Activated naive CD8-positive, alpha-beta T cell treated with anti-CD3 and anti-CD28 coated beads for 36 hours (primary cell): ENCODE measurements at places on chromosomes 2 and 18.

GRCh38 chr2:222494104-222494739 lies 69.9 kb downstream of the SGPP2 start:
- DNase-seq, result no peak

DNA sequence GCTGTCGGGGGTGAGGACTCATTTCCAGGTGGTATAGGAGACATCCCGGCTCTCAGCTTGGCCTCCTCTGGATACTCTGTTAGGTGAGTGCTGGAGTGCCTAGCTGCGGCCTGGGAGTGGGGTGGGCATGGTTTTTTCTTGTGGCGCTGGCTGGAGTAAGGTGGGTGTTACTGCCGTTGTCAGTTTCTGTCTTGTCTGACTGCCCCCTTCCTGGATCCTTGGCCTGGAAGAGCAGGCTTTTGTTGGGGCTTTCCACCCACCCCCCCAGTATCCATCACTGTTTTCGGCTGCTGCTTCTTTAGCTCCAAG lies 69.2 kb downstream of the DGKD start:
- no peak for DNase-seq

- no peak for DNase-seq
Measured at GRCh38 chr2:224366267-224366844, 35.6 kb downstream of the FAM124B start.

- DNase-seq, result no peak
Measured at GRCh38 chr2:225842939-225843338, 443.4 kb downstream of the NYAP2 start.

DNA sequence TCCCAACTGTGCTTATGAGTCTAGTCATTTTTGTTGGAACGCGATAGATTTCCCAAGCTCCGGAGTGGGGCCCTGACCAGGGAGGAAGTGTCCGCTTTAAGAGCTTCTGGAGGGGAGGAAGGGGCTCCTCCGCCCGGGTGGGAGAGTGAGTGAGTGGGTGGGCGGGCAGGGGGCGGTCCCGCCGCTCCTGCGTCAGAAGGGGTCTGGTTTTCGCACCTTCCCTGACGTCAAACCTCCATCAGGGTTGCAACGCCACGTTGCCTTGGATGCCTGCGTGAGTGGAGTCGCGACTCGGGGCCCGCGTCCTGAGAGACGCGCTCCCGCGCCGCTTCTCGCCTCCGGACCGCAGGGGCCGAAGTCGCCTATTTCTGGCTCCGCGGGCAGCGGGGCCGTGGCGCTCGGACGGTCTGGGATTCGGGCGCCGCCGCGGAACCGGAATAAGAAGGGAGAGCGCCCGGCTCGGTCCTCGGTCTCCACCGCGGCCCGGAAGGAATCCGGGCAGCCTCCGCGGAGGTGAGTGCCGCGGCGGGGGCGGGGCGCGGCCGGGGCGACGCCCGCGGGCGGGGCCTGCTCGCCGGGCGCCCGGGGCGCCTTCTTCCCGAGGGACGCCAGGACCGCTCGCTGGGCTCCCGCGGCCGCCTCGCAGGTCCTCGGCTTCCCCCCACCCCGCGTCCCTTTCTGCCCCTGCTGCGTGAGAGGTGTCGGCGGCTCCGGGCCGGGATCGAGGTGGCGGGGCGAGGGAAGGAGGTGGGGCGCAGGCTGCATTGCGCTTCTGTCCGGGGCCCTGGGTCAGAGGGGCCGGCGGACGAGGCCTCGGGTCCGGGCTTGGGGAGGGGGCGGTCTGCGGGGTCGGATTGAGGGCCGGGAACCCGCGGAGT lies at the start of gene ZDBF2:
Gene ZDBF2 (plus strand): TSS at position 230 of the 878 bp plus-strand sequence. CDS start 7,187 bp downstream, outside the sequence.
- DNase-seq, result peak; percentile 57

DNA sequence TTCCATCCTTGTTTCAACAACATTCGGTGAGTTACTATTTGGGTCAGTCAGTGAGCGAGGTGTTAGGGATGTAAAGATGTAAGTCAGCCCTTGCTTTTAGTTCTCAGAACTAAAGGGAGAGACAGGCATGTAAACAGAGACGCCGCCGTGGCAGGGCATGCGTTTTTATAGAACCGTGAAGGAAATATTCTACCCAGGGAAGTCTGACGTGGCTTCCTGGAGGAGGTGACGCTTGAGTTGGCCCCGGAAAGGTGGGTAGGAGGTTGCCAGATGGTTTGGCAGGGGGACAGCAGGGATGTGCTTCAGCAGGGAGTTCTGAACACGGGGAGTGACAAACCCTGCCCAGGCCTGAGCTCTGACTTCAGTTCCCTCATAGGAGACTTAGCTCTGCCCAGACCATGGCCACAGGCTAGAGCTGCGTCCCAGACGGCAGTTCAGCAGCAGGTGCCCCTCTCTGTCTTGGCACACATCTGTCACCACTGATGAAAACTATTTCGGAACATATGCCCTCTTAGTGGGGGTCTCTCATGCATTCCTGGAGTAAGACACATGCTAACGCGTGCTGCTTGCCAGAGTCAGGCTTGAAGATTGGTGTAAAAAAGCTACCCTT lies 23.4 kb upstream of the RPL31 start:
- DNase-seq, result no peak

DNA sequence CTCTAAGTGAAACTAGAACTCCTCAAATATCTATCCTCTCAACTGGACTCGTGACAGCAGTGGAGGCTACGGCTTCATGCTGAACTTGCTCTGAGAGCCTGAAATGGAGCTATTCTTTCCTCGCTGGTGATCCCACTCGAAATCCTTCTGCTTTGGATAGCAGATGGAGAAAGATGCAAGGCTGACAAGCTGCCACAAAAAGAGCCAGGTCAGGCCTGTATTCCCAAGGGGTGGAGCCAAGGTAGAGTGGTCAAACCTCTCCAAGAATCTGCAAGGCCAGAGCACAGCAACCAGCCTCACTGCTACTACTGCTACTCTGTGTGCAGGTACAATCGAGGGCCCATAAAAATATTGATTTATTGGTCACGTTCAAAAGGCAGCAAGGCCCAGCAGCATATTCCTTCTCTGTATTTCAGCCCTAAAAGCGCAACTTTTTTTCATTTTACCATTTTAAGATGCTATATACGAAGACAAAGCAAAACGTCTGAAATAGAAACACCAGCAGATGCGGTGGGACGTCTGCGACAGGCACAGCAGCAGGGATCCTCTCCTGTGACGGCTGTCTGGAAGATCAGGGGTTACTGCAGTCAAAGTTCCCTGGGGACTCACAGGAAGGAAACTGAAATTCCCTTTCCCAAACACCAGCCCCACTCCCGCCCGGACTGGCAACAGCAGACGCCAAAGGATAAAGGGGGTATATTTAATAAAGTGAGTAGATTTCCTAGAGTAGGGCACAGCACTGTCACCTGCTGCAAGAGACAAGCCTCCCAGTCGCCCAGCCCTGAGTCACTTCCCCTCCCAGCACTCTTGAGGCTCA lies 2.4 kb downstream of the SPRED2 start:
- DNase-seq, result no peak

GRCh38 chr2:67790622-67791021 lies 272.2 kb downstream of the C1D start:
- no peak for DNase-seq

DNA sequence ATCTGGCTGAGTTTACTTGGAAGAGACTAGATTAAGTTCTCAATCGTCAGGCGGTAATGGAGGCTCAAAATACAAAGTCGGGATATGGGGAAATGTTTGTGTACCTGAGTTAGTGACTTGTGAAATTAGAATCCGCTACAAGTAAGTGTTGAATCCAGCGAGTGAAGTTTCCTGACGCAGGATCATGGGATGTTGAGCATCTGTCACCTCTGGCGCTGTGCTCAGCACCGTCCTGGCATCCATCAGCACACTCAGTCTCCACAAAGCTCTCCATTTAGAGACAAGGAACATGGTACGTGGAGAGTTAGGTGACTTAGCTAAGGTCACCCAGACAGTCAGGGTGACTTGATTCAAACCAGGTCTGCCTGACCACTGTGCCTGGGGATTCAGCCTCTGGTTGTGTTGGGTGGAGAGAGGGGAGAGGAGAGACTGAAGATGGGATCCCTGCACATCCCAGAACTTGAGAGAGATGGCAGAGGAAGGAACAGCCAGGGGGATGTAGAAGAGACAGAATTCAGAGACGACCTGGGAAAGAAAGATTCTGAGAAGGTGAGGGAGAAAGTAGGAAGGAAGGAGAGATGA lies 251.2 kb downstream of the ACKR3 start:
- no peak for DNase-seq

DNA sequence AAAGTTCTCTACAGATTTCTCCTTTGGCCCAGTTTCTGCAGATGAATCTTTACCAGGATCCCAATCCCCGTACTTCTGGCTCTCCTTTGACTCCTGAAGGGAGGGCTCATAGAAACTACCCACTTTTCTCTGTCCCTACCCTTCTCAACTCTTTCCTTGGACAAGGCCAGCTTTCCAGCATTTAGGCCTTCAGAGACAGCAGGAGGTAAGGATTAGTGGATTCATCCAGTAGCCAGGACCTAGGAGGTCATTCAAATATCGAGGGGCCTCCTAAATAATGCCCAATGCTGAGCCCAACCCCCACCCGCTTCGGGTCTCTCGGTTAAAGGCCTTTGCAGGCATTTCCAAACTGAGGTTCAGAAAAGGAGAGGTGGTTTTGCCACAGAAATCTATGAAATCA lies 4.8 kb upstream of the ZNF532 start:
- no peak for DNase-seq

DNA sequence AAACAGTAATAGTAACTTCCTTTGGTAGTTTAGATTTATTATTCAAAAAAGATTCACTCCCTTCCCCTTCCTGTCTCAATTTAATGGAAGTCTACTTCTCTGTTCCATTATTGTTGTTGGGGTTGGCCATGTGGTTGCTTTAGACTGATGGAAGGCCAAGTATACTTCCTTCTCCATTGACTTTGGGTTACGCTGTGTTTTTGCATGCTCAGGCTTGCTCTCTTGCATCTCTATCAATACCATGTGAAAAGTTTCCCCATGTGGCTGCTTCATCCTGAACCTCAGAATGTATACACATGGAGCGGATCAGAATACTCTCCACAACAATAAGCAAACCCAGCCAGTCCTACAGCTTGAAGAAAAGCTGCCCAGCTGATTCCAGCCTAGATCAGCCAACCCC lies 20.3 kb downstream of the CFAP210 start:
- no peak for DNase-seq

GRCh38 chr2:18171191-18172139 lies 293.0 kb downstream of the KCNS3 start:
- DNase-seq, result no peak

DNA sequence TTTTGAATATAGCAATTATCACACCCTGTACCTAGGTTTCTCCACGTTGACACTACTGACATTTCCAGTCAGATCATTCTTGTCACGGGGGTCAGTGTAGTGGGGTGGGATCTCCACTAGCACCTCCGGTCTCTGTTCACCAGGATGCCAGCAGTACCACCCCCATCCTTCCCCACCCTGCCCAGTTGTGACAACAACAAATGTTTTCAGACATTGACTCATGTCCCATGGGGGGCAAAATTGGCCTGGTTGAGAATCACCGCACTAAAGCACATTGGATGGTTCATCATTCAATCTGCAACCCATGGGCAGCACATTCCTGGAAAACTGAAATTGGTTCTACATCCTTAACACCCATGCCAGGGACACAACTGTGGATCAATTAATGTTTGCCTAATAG lies 32.3 kb downstream of the FEZ2 start:
- no peak for DNase-seq

- peak; percentile 7 for DNase-seq
Measured at GRCh38 chr2:168165397-168165796, 82.0 kb downstream of the STK39 start.

DNA sequence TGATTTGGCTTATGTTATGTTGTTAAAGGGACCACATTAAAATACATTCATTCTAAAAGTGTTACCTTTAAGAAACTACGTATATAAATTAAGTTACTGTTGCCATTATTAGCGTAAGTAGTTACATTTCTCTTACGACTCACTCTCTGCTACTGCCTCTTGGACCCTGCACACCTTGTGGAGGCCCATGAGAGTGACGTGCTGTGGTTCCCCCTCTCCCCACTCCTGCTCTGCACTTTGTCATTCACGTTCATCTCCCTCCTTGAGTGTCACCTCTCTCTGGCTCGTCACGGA lies 830 bp upstream of the MERTK start:
- no peak for DNase-seq

DNA sequence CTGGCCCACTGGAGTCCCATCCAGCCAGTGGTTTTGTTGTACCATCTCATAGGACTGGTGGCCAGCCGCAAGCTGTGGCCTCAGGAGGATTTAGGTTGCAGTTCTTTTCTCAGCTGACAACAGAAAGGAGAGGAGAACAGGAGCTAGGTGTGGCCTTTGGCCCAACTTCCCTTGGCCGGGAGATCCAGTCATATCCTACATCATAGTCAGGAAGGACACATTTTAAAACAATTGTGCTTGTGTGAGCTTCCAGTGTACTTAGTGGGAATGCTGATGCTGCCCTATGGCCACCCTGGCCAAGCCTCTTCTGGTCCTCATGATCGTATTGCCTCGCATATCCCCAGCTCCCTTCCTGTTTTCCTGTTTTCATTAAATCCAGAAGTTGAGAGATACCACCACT lies 98.1 kb downstream of the WDSUB1 start:
- no peak for DNase-seq

DNA sequence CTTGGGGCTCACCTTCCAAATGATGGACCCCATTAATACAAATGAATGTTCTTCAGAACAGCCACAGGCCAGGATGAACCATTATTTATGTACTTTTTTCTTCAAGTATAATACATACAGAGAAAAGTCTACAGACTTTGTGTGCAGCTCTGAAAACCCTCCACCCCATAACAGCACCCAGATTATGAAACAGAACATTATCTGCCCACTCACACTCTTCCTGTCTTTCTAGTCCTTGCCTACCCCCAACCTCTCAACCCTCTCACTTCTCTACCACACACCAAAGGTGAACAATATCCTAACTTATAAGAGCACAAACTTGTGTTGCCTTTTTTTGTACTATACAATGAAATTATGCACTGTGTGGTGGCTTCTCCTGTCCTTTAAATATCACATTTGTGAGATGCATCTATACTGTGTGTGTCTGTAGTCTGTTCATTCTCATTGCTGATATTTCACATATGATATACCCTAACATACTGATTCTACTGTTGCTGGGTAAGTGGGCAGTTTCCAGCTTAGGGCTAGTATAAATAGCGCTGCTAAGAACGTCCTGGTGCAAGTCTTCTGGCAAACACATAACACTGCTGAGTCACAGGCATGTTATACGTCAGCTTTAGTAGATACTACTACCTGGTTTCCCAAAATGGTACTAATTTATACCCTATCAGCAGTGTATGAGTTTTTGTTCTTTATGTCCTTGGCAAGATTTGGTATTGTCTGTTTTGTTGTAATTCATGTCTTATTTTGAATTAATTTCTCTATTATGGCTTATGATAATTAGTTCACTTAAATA lies 1.0 kb upstream of the NPHP1 start:
- DNase-seq, result no peak

DNA sequence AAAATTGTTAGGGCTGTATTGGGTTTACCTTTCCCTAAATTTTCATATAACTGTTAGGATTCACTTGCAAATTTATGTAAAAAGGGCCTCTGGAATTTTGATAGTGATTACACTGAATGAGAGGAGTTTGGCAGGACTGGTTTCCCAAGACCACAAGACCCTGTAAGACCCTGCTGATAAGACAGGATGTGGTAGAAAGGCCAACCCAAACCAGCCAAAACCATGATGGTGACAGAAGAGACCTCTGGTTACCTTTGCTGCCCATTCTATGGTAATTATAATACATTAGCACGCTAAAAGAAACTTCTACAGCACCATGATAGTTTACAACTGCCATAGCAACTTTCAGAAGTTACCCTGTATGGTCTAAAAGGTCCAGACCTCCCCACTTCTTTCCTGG lies 8.3 kb upstream of the CASP10 start:
- DNase-seq, result no peak
